ENCODE measurements at places on chromosomes 4 and X.

DNA sequence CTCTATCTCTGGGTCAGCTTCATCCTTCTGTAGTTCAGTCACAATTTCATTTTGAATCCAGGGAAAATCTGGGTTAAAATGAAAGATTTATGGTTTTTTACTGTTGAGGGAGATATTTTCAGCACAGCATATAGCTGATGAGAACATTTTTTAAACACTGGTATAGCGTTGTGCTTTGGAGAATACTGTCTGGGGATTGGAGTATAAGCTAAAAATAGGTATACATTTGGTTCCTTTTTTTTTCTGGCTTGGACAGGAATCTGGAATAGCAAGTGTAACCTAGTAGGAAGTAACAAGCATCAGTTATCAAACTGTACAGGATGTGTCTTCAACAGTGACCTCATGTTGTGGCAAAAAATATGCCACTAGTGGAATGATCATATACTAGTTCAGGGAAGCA is 149.1 kb downstream of the GRXCR1 start:
- no peak for DNase-seq

- DNase-seq, result no peak
These were observed 2.5 kb upstream of the RS1 start for GRCh38 chrX:18674417-18674787.

- no peak for DNase-seq
These were observed 544.3 kb upstream of the CNKSR2 start for GRCh38 chrX:20829665-20830491.

- no peak for DNase-seq
These were observed 983.4 kb upstream of the ADGRL3 start for GRCh38 chr4:60216752-60217151.

DNA sequence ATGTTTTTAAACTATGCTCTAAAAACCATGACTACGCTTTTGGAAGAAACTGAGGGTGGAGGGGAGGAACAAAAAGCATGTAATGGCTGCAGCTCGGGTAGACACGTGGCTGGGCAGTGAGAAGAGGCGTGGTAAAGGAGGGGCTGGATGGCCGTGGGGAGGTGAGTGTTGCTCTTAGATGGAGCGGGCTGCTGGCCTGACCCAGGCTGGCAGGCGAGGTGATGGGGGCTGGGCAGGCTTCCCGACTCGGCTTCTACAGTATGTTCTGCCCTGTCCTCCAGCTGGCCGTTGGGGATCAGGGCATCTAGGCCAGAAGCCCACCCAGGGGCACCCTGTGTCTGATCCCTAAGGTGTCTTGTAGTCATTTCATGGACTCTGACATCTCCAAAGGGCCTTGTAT is 60.7 kb downstream of the EFHC2 start:
- DNase-seq, result no peak

DNA sequence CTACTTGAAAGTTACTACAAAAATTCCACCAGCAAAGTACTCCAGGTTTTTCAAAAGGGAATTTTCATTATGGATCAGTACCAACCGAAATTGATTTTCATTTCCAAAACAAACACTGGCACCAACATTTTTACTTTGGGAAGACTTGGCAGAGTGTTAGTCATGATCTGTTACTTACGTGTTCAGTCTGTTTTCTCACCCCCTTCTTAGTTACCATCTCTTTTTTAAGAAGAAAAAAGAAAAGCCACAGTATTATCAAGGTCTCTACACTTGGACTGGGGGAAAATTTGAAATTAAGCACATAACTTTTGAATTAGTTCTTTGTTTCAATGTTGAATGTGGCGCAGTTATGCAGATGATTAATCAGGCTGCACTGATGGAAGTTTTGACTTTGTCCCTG is 27.5 kb downstream of the RBBP7 start:
- no peak for DNase-seq

DNA sequence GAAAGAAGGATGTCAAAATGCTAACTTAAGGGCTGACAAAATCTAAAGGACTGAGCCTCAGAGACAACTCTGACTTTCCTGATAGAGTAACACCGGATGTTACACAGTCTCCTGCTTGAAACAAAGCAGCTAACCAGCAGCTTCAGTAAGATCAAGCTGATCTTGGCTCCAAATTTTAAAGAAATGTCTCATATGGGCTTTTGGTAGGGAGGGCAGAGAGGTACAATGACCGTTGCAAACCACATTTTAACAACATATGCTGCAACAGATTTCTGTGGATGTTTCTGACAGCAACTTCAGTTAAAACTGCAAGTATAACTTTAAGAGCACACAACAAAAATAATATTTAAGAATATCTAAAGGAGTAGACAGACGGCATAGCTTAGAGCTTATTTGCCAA is 9.1 kb downstream of the RPGR start:
- DNase-seq, result no peak

DNA sequence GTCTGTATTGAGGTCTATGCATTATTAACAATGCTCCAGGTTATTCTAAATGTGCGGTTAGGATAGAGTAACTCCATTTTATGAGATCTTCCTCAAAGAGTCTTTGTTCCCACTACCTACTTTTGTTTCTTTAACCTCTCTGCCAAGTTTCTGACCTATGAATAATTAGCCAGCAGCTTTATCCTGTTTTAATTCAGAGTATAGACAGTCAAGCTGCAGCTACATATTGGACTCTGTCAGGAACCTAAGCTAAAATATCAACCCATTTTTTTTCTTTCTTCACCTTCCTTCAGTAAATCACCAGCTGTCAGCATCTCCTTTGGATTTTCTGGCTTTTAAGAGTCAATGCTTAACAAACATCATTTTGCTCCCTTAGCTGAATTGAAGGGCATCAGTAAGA is 72.3 kb downstream of the TMEM47 start:
- no peak for DNase-seq

DNA sequence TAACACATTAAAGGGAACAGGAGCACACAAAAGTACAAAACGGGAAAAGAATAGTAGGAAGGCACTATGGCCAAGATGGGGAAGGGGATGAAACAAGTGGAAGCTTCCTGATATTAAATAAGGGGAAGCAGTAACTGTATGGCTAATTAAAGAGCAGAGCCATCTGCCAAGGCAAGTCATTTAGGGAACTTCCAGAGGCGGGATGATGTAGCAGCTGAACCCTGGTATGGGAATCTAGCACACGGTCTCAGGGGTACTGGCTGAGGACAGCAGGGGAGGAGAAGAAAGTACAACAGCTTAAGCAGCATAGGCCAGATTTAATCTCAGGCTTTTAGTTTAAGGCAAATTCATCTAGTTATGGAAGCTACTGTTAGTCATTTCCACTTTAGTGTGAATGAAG is 59.1 kb downstream of the IGFBP7 start:
- no peak for DNase-seq

- DNase-seq, result no peak
These were observed 15.3 kb downstream of the CCNG2 start for GRCh38 chr4:77172336-77172735.

DNA sequence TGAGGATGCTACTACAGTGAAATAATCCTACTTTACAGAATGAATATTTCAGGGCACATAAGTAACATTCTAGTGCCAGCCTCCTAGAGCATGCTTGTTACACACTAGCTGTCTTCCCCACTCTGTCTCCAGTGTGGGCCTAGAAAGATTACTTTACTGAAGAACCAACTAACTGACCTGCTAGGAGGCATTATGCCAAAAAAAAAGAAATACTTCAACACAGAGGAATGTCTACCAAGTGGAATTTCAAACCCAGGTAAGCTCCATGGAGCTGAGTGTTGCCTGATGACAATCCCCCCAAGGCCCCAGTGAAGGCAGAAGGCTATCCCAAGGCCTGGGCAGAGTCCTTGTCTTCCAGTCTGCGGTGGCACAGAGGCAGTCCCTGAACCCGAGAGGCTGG is 40.9 kb upstream of the STS start:
- no peak for DNase-seq

- no peak for DNase-seq
These were observed 72.1 kb downstream of the ARHGEF38 start for GRCh38 chr4:105624530-105624929.

DNA sequence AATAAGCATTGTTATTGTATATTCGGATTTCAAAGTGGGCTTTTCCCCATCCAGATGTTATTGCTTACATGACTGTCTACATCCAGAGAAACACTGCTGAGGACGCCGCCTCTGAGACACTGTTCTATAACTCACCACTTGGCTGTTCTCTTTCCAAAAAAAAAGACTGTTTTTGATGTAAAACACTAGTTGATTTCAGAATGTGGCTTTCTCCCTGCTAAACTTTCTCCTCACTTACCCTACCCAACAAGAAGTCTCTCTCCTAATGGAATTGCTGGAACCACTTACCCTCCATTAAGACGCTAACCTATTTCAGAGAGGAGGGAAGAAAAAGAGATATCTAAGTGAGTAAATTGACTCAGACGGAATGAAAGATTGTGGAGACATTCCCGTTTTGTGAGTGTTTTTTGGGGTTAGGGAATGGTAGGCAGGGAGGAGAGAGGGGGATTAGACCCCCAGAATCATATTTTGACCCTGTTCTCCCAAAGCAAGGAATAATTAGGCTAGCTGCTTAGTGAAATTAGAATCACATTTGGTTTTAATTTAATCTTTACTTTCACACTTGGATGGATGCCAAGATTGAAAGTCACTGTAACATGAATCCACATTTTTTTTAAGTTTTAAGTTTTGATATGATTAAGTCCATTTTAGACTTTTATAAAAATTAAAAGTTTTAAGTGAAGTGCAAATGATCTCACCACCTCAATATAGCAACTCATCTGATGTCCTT is 174.9 kb downstream of the CHIC2 start:
- no peak for DNase-seq

DNA sequence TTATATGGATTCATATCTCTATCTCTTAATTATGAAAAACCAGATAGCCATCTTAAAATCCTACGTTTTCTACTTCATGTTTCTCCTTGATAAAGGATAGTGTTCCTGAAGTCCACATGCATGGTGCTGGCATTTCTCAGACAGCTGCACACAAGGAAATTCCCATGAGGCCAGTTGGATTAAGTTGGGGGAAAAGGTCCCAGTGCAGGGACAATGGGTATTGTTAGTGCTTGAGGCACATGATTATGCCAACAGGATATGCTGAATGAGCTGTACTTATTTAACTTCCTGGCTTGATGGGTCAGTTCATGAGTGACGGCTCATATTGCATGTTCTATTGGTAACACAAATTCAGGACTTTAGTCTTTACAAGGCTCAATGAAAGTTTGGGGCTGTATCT is 913.9 kb upstream of the NDST4 start:
- DNase-seq, result no peak

DNA sequence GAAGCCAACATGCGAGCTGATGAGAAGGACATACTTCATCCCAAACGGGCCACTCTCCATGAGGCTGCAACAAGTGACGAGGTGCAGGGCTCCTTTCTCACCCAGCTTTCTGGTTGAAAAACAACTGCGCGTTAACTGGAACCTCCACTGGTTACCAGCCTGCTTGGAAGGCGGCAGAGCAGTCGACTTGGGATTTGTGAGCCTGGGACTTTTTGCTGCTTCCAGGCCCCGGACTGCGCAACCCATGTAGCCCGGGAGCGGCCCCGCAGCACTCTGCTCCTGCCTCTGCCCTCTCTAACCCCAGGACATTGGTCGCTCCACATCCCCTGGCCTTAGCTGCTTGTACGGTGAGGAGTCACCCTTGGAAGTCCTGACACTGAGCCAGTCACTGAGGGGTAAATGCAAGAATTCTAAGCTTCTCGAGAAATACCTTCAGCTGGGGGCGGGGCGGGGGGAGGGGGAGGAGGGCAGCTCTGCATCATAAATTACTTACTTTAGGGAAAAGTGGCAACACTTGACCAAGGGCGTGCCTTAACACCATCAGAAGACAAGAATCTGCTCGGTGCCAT is 72.7 kb downstream of the MTMR1 start:
- DNase-seq, result no peak

GRCh38 chr4:151489462-151490203 is 80.7 kb downstream of the FHIP1A start:
- no peak for DNase-seq

- no peak for DNase-seq
These were observed 6.5 kb downstream of the SMIM9 start for GRCh38 chrX:154828016-154828408.

- no peak for DNase-seq
These were observed 291.6 kb downstream of the CAMK2D start for GRCh38 chr4:113469926-113470325.

DNA sequence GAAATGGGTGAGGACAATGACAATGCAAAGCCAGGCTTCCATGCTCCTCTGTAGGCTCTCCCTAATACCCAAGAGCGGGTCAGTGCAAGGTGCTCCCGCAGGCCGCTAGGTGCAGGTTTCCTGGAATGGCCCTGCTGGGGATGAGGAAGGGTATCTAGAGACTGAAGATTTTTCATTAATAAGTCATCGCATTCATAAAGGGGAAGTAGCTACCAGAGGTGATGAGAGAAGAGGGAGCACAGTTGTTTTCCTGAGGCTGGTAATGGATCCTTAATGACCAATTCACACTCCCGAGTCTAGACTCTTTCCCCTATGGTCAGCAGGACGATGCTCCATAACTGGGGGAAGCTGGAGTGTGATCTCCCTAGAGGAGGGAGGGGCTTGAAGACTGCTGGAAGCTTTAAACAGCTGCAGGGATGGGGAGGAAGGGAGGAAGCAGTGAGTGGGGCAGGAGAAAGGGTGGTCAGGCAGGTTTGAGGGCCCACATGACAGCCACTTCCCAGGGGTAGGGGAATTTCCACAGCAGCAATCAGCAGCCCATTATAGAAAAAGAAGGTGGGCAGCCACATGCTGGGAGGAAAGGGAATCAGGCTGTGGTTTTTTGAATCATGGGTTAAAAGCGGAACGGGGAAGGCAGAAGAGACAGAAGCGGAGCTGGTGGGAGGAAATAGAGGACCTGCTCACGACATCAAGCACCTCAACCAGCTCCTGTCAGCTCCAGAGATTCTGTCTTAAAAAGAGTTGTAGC is 10.2 kb upstream of the ATP6AP2 start:
- DNase-seq, result no peak

GRCh38 chr4:153766758-153767157 is 6.9 kb upstream of the RNF175 start:
- DNase-seq, result no peak

DNA sequence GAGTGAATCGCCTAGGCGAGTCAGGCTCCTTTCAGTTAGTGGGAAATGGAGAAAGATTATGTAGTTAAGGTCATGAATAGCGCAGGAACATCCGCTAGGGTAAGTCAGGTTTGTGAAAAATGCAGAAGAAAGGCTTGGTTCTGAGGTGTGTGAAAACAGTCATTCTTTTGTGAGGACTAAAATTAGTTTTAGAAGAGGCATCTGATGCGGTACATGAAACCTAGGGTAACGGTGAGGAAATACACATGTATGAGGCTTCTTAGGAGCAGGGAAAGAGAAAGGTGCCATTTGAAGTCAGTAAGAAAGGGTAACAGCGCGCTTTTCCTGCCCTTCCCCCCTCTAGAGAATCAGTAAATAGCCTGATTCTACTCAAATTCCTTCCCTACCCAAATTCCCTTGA is 570 bp upstream of the RNF128 start:
- DNase-seq, result no peak

GRCh38 chrX:84133023-84133422 is 55.0 kb downstream of the RPS6KA6 start:
- no peak for DNase-seq

- DNase-seq, result no peak
These were observed 58.9 kb downstream of the RELL1 start for GRCh38 chr4:37627263-37627662.

- no peak for DNase-seq
These were observed 909 bp downstream of the RTL5 start for GRCh38 chrX:72130762-72131250.
